SK-N-SH treated with all-trans-retinoic acid at 6 μM for 48 hours (cell line): ENCODE measurements at places on chromosomes 4 and X.

- no peak for ATAC-seq
These were observed 113.0 kb downstream of the DTHD1 start for GRCh38 chr4:36394352-36394903.

GRCh38 chr4:119946359-119946758, 120.3 kb downstream of the MAD2L1 start:
- no peak for ATAC-seq

GRCh38 chr4:168885400-168885799, 124.7 kb downstream of the CBR4 start:
- no peak for ATAC-seq

GRCh38 chrX:110853610-110854009, 58.0 kb upstream of the CHRDL1 start:
- peak; percentile 69; the same call in 2 of the 3 replicates for ATAC-seq

DNA sequence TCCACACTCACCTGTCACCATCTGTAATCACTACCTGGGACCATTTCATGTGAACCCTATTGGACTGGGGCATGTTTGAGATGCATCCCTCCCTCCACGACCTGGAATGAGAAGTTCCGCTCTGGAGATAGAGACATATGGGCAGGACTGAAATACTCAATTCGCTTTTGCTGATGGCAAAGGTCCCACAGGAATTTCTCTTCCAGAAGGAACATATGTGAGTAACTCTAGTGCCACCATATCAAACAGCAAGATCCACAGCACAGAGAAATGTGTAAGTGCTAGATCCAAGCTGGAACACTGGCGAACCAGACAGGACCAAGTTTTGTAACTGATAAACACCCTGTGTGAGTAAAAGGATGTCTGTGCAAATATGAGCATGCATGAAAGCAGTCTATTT, 43.9 kb downstream of the SEL1L3 start:
- no peak for ATAC-seq

DNA sequence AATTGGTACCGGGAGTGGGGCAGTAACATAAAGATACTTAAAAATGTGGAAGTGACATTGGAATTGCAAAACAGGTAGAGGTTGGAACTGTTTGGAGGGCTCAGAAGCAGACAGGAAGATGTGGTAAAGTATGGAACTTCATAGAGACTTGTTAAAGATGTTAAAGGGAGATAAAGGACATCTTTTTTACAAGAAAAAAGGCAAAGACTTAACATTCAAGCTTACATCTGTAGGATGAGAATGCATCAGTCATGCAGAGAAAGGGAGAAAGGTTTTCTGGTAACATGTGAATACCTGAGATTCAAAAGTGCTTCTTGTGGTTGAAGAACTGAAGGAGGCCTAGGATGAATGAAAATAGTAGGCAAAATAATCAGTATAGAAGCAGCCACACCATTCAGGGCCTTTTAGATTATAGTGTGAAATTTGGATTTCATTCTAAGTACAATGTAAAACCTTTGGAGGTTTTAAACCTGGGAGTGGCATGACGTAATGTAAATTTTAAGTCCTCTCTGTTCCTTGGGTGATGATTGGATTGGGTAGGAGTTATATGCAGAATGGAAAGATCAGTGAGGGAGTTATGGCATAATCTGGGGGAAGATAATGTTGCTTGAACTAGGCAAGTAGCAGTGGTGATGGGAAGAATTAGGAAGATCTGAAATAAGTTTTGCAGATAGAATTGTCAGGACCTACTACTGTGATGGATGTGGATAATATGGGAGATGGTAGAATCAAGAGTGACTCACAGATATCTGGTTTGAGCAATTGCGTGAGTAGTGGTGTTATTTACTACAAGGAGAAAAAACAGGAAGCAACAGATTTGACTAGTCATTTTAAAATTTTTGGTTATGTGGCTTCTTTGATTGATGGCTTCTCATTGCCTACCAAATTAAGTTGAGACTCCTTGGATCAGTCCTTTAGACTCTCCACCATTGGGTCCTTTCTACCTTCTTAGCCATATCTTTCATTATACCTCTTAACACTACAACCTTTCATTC, 138.7 kb downstream of the VSIG4 start:
- ATAC-seq = no peak

- no peak for ATAC-seq
These were observed 5.5 kb downstream of the SOWAHD start for GRCh38 chrX:119763836-119764387.

- ATAC-seq = no peak
These were observed 85.3 kb upstream of the NKX1-1 start for GRCh38 chr4:1491328-1492141.

GRCh38 chr4:16334601-16335000, 108.3 kb upstream of the TAPT1 start:
- ATAC-seq = no peak

DNA sequence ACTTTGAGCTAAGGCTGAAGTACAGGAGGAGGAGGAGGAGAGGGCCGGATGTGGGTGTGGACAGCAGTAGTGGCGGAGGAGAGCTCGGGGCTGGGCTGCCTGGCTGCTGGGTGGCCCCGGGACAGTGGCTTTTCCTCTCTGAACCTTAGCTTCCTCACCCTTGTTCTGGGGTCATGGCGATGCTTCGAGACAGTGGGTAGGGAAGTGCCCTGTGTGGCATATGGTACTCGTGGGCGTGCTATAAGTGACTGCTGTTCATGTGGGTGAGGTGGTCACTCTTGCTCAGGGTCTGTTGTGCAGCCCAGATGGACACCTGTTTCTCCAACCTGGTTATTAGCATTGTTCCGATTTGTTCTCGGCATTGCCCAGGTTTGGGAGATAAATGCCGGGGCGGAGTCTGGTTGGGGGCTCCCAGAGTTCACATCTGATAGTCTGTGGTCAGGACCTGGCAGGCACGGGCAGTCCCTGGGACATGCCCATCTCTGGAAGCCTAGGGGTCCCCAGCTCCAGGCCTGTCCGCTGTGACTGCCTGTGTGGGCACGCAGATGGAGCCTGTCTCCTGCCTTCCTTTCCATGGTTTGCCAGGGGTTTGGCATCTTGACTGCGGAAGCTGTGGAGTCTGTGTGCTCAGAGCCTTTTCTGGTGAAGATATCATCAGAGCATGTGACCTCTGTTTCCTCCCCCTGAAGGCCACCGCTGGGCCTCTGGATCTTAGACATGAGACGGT, 4.9 kb upstream of the CPZ start:
- no peak for ATAC-seq

- no peak for ATAC-seq
These were observed 12.3 kb upstream of the NAA11 start for GRCh38 chr4:79338148-79338547.

GRCh38 chrX:132435222-132435621, 53.6 kb downstream of the MBNL3 start:
- ATAC-seq = no peak

DNA sequence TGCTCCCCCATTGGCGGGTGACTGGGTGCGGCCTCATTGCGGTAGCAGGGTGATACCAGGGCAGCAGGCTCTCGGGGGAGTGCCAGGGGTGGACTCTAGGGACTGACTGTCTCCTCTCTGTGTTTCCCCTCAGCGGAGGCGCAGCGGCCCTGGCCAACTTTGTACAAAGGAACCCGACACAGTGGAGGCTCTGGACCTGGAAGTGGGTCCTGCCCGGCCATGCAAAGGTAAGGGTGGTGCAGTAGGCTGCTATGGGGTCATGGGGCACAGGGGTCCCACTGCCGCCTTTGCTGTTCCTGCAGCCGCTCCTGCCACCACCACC, 16.3 kb downstream of the SULT1B1 start:
- no peak for ATAC-seq

DNA sequence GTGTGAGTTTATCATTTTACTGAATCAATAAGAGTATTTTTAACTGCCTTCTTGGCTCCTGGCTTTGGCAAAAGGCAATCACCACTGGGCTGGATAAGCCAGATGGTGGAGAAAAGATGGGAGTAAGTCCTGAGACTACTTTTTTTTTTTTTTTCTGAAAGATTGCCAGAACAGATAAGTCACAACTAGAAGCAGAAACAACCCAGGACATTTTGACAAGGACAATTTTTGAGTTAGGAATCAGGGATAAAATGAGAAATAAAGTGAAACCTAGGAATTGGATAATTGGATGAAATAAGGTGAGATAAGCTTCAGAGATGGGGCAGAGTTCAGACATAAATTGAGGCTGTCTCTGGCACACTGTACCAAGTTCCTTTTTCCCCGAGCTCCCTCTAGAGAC, 471.0 kb downstream of the KLHL13 start:
- ATAC-seq = no peak
